ENCODE measurements at places on chromosomes 3 and 15.

GRCh38 chr15:76803049-76803571 lies 102.0 kb downstream of the SCAPER start:
- no peak for DNase-seq

DNA sequence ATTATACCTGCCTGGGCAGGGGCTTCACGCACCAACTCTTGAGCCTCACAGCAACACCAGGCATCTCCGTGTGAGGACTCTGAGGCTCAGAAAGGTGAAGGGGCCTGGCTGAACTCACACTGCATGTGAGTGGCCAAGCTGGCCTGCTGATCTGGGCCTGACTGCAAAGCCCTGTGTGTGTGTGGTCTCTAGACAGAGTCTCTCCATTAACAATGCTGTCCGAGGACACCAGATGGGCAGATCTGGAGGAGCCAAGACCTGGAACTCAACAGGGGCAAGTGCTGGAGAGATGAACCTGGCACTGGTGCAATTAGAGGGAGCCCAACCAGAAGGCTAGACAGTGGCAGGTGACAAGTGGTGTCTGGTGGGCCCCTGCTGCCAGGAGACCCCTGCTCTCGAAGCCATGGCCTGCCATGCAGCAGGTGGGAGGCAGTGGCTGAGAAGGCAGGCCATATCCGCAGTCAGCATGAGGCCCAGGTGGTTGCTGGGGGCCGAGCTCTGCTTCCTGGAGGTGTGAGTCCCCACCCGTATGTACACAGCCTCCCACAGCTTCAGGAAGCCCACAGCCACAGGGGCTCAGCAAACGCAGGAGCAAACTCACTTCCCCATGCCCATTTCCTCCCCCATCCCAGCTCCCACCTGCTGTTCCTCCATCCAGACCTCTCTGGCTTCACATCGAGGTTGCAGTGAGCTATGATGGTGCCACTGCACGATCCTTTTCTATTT lies 39.0 kb downstream of the CYP11A1 start:
- DNase-seq = no peak

DNA sequence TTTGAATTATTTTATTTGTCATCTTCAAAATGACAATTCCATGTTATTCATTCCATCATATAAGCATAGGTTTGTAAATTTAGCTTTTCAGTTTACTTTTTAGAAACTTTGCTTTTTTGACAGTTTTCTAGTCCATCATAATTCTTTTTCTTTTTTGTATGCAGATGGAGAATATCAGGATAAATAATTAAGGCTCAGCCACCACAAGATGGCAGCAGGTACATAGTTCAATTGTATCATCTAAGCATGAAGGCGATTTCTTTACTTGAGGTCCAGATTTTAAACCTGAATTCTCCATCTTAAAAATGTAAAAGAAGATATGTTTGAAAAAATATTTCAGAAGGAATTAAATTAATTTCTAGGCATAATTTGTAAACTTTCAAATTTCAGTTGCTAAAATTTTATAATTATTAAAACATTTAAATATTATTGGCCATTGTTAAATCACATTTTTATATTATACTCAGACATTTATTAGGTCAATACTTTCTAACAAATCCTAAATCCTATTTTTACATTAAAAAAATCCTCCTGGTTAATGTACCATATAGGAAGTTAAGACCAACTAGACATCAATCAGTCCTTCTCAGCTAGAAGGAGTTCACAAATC lies 15.1 kb downstream of the PLSCR5 start:
- DNase-seq = no peak

- DNase-seq = no peak
These were observed 98.9 kb downstream of the HMG20A start for GRCh38 chr15:77519540-77519939.

DNA sequence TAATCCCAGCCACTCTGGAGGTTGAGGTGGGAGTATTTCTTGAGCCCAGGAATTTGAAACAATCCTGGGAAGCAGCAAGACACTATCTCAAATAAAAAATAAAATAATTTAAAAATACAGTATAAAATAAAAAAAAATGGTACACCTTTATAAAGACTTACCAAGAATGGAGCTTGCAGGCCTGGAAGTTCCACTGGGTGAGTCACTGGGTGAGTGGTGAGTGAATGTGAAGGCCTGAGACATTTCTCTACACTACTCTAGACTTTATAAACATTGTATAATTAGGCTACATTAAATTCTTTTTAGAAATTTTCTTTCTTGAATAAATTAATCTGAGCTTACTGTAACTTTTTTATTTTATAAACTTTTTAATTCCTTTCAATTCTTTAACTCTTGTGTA lies 609.1 kb upstream of the BCHE start:
- DNase-seq = no peak

DNA sequence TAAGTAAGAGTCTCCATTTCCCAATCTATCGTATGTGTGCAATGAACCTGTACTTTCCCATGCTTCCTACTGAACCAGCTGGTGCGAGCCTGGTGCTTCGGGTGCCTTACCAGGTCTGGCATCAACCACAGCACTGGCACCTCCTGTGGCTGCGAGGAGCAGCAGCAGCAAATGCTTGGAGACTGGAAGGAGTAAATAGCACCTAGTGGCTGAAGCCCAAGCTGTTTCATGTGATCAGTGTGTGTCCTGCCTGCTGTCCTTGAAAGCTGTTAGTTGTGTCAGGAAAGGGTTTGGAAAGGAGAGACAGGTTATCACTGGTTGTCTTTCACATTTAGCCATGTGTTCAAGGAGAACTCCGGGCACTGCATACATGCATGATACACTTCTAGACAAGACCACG lies 31.8 kb downstream of the PCOLCE2 start:
- no peak for DNase-seq

GRCh38 chr15:63389902-63390670 lies 8.4 kb upstream of the CA12 start:
- DNase-seq = no peak

DNA sequence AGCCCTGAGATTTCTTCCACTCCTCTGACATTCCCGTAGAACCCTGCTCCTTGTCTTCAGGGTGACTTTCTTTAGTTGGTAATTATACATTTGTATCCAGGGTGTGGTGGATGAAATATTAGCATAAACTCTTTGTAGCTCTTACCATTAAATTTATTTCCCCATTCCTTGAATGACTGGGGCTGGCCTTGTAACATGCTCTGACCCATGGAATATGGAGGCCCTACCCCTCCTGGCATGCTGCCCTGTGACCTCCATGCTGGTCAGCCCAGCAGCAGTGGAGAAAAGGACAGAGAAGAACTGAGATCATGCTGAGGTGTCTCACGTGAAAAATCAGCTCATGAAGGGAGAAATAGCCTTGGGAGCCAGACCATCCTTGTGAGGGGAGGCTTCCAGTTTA lies 96.1 kb upstream of the PROK2 start:
- DNase-seq = no peak

DNA sequence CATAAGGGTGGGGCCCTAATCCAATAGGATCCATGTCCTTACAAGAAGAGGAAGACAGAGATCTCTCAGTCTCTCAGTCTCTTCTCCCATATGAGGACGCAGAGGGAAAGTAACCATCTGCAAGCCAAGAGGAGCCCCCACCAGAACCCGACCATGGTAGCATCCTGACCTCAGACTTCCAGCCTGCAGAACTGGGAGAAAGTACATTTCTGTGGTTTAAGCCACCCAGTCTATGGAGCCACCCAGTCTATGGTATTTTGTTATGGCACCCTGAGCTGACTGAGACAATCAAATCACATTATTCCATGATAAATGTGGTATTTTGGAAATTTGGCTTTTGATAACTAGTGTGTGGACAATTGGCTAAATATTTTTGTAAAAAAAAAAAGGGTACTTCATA lies 101.5 kb upstream of the TMC3 start:
- no peak for DNase-seq

GRCh38 chr3:117471831-117472230 lies 762.3 kb downstream of the TUSC7 start:
- no peak for DNase-seq

DNA sequence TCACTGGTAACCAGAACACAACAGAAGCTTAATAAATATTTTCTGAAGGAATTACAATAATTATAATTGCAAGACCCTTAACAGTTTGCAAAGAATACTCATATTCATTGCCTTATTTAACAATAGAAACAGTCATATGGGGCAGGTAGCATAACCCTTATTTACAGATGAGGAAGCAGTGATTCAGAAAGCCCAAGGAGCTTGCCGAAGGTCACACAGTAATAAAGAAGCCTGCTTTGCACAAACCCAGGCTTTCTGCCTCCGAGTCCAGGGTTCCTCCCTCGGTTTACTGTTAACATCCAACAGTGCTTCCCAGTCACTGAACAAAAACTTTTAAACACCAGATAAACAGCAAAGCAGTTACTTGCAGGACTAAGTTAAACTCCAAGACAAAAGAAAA lies 35.3 kb downstream of the SRGAP3 start:
- no peak for DNase-seq

DNA sequence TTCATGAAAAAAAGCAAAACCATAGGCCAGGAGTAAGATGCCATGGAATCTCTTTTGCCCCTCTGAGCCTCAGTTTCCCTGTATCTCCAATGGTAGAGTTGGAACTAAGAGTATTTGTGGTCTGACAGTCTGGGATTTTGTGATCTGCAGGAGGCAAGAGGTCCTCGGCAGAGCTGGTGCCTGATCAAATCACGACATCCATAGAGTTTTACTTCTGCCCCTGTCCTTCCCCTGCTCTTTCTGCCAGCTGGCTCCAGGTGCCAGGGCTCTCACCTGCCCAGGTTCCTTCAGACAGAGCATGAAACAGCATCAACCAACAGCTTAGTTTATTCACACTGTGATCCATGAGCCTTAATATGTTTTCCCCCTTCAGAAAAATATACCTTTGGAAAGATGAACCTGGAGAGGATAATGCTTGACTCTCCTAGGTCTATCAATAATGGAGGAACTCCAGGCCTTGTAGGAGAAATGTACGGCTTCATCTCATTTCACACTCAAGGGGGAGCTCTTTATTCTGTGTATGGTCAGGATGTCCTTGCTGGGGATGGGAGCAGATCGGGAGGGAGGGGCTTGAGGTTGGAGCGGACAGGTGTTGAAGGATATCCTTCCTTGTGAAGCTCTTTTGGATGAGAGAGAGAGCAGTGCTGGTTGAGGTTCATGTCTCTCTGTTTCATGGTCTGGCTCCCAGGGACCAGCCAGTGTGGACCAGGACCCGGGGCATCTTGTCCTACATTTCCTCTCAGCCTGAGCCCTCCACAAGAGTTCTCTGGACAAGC lies 309.9 kb downstream of the RPLP1 start:
- DNase-seq = no peak

GRCh38 chr3:122890720-122891220 lies 95.9 kb downstream of the SLC49A4 start:
- DNase-seq = no peak

DNA sequence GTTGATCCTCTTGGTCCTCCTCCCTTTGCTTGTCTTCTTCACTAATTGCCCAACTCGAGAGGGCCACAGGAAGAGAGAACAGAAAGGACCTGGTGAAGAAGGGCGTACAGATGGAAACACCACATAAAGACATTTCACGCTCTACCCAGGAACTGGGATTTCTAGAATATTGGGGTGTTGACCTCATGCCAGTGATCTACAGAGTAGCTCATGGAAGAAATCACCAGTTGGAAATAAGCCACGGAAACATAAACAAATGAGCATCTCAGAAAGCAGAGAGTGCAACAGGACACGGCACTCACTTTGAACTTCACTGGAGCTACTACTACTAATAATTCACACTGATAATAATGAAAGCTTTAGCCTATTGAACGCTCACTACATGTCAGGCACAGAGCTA lies 84.6 kb upstream of the ARHGEF3 start:
- no peak for DNase-seq

Measured in stimulated activated CD8-positive, alpha-beta memory T cell treated with anti-CD3 and anti-CD28 coated beads, Interleukin-15, amount 100 ng/mL, for 1 hour (primary cell).